ENCODE measurements at places on chromosomes 7 and 10. TPM values are rescaled to one million over a fixed set of nuclear protein-coding genes. Genes with fewer than 3 reads are reported as not detected.
A peak's percentile ranks its signal among the peaks of the same experiment; 100 is the strongest.

Gene SFTPA2
- total RNA-seq: 0.27 TPM

GRCh38 chr10:10911471-10911921 lies 106.2 kb upstream of the CELF2 start:
- DNase-seq: peak; percentile 76

DNA sequence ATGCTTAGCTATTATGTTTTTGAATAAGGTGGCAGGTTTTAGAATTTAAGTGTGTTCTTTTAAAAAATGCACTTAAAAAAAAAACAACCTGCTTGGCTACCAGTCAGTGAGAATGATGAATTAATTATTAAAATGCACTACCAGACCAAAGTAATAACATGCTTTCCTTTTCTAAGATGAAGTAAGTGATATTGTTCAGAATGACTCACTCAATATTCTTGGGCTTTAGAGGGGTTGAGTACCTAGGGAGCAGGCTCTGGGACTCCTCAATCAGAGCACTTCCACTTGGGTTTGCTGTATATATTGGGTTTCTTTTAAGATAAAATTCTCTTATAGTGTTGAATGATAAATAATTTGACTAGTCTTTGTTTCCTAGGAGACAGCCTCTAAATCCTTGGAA lies 8.6 kb downstream of the STAM start:
- no peak for DNase-seq

DNA sequence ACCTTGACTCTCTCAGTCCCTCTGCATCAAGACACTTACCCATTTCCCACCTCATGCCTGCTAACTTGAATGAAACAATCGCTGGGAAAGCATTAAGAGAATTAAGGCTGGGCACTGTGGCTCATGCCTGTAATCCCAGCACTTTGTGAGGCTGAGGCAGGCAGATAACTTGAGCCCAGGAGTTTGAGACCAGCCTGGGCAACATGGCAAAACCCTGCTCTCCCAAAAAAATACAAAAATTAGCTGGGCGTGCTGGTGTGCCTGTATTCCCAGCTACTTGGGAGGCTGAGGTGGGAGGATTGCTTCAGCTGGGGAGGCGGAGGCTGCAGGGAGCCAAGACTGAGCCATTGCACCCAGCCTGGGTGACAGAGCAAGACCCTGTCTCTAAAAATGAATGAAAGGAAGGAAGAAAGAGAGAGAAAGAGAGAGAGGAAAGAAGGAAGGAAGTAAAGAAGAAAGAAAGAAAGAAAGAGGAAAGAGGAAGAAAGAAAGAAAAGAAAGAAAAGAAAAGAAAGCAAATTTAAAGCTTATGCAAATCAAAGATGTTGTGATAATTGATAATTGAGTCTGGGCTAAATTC lies 646 bp downstream of the SERPINE1 start:
- DNase-seq: no peak

DNA sequence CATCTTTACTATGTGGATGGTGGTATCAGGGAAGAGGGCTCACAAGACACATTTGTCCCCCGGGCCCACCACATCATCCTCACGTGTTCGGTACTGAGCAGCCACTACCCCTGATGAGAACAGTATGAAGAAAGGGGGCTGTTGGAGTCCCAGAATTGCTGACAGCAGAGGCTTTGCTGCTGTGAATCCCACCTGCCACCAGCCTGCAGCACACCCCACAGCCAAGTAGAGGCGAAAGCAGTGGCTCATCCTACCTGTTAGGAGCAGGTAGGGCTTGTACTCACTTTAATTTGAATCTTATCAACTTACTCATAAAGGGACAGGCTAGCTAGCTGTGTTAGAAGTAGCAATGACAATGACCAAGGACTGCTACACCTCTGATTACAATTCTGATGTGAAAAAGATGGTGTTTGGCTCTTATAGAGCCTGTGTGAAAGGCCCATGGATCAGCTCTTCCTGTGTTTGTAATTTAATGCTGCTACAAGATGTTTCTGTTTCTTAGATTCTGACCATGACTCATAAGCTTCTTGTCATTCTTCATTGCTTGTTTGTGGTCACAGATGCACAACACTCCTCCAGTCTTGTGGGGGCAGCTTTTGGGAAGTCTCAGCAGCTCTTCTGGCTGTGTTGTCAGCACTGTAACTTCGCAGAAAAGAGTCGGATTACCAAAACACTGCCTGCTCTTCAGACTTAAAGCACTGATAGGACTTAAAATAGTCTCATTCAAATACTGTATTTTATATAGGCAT lies 9.1 kb upstream of the CSGALNACT2 start:
- no peak for DNase-seq

DNA sequence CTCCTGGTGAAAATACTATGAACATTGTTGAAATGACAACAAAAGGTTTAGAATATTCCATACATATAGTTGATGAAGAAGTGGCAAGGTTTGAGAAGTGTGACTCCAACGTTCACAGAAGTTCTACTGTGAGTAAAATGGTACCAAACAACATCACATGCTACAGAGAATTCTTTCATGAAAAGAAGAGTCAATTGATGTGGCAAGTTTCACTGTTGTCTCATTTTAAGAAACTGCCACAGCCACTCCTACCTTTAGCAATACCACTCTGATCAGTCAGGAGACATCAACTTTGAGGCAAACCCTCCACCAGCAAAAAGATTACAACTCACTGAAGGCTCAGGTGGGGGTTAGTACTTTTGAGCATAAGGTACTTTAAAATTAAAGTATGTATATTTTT lies 693.3 kb downstream of the GRID1 start:
- DNase-seq: no peak

GRCh38 chr7:151759591-151760042 lies 117.3 kb downstream of the PRKAG2 start:
- DNase-seq: peak; percentile 49

- no peak for DNase-seq
Measured at GRCh38 chr10:79082631-79083596, 14.1 kb downstream of the ZMIZ1 start.

Gene PNLIPRP3
- not detected for total RNA-seq

DNA sequence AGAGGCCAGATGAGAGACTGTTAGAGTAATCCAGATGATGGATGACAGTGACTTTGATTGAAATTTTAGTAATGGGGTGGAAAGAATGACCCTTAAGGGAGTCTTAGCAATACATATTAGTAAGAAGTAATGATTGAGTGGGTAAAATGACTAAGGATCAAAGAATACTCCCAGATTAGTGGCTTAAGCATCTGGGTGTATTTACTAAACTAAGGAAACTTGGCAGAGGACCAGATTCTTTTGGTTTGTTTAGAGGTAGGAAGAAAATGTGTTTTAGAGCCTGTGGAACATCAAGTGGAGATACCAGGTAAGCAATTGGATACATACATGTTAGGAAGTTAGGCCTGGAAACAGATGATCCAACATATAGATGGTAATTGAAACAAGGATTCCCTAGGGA lies 58.8 kb upstream of the ADRA2A start:
- DNase-seq: no peak

Gene C10orf67
- 0.54 TPM for total RNA-seq

Gene CYP3A4
- 0.70 TPM for total RNA-seq

- DNase-seq: peak; percentile 53
Measured at GRCh38 chr10:100186253-100187212, 704 bp upstream of the ERLIN1 start.
